ENCODE measurements at places on chromosomes 13 and 19.

DNA sequence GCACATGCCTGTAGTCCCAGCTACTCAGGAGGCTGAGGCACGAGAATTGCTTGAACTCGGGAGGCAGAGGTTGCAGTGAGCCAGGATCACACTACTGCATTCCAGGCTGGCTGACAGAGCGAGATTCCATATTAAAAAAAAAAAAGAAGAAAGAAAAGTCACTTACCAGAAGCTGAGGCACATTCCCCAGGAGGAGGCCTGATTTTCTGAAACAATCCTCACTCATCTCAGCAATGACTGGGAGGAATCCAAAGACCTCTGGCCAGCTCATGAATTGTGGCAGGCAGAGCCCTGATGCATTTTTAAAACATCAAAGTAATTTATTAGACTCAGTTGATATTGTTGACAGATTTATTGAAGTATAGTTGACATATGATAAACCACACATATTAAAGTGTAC lies 206.3 kb downstream of the FOXO1 start:
- DNase-seq, result no peak

- no peak for DNase-seq
Observed at GRCh38 chr13:73036566-73036965, 22.2 kb upstream of the KLF5 start.

DNA sequence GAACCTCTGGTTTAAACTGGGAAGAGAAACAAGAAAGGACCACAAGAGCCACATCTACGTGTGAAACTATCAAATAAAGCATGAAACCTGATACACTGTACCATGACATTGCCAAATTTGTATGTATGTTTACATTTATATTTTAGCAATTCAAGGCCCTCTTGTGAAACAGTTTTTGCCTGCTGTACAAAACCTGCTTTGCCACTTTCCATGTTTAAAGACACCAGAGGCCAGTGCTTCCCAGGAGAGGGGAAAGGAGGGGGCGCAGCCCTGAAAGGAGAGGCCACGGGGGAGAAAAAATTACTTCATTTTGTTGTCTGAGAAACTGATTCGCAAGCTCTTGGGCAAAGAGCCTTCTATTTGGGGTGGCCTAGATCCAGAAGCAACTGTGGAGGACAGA lies 124.8 kb downstream of the DCLK1 start:
- no peak for DNase-seq

- DNase-seq, result peak; percentile 12
Observed at GRCh38 chr13:30143666-30144400, 163.5 kb downstream of the KATNAL1 start.

DNA sequence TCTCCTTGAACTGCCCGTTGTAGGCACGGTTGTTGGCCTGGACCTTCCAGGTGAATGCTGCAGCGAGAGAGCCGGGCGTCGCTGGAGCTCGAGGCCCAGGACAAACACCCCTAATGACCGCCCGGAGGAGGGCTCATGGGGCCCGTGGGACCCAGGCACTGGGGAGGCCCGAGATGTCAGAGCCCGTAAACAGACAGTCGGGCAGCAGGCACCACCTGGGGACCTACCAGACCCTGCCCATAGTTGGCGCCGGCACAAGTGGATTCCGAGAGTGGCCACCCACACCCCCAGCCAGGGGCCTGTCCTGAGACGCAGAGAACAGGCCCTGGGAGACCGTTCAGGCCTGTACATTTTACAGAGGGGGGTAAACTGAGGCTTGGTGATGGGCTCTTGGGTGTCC lies 2.4 kb downstream of the ATP8B3 start:
- DNase-seq, result no peak

DNA sequence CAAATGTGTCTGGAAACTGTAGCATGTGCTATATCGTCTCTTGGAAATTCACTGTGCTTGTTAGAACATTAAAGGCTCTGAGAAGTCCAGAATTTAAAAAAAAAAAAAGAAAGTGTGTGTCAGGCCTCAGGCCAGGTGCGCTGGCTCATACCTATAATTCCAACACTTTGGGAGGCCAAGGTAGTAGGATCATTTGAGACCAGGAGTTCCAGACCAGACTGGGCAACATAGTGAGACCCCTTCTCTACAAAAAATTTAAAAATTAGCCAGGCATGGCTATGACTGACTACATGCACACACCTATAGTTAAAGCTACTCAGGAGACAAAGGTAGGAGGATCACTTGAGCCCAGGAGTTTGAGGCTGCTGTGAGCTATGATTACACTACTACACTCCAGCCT lies 4.9 kb downstream of the HNRNPUL1 start:
- DNase-seq, result no peak
